ENCODE measurements at places on chromosomes 5 and 9.

DNA sequence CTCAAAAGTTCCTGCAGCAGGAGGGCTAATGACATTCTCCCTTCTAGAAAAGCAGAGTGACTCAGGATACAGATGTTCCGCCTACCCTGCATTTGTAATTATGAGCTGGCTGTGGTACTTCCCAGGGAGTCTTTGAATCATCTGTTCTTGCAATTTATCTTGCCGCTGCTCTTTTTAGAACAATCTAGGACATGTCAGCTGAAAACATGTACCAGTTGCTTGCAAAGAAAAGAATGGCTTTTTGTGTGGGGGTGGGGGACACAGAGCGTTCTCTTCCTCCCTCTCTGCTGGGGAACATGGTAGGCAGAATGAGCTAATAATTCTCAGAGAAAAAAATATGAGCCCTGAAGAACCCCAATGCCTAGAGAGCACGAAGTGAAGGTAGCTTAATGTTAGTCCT is 51.7 kb upstream of the TUT7 start:
- no peaks in the 10 kb centered on the region for H3K36me3 ChIP-seq
- H3K27me3 ChIP-seq = no peaks in the 10 kb centered on the region
- H3K4me1 ChIP-seq = no peaks in the 10 kb centered on the region
- H3K27ac ChIP-seq = no peak overlapping the region
- no peak overlapping the region for H3K4me3 ChIP-seq

DNA sequence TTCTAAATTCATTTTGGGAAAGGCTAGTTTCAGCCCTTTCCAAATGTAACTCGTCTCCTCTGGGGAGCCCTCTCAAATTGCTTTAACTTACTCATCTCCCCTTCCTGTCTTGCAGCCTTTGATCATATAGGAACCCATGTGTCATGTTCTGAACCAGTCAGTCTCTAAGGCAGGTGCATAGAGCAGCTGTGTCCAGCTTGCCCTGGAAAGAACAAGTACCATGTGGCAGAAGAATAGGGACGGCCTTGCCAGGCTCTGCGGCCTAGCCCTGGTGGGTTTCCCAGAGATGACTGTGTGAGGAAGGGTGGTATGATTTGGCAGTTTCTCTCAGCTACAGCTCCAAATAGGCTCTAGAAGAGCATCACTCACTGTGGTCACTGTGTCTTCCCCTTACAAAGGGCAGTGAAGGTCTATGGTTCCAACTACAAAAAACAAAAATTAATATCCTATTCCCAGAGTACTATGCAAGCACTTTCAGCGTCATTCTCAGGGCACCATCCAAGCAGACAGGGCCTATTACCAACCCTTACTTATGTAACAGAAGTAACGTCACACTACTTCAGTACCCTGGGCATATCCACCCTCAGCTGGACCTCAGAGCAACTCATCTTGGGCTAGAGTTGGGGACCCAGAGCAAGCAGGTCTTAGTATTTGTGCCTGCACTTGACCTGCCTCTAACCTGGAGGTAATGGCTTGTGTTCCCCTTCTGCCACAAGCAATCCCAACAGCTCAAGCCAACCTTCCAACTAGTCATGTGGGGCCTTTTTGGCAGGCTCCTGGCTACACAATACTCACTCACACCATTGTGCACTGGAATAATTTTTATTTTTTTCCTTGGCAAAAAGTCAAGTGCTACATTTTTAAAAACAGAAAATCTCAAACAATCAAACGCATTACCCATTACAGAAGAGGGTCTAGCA is 37.2 kb upstream of the UBAP2 start:
- H3K4me1 ChIP-seq = no peaks in the 10 kb centered on the region
- no peak for DNase-seq
- no peak overlapping the region for H3K27ac ChIP-seq

- H3K27ac ChIP-seq = no peak overlapping the region
- no peaks in the 10 kb centered on the region for H3K4me1 ChIP-seq
- H3K36me3 ChIP-seq = no peaks in the 10 kb centered on the region
Observed at GRCh38 chr5:121667292-121667691, 184.4 kb upstream of the FTMT start.

- H3K27ac ChIP-seq = peak overlapping the region; percentile 31
- DNase-seq = no peak
- peaks cover 5% of the 10 kb centered on the region for H3K4me1 ChIP-seq
- H3K27me3 ChIP-seq = peaks cover 4% of the 10 kb centered on the region
Observed at GRCh38 chr5:150485693-150486401, 22.1 kb upstream of the NDST1 start.

DNA sequence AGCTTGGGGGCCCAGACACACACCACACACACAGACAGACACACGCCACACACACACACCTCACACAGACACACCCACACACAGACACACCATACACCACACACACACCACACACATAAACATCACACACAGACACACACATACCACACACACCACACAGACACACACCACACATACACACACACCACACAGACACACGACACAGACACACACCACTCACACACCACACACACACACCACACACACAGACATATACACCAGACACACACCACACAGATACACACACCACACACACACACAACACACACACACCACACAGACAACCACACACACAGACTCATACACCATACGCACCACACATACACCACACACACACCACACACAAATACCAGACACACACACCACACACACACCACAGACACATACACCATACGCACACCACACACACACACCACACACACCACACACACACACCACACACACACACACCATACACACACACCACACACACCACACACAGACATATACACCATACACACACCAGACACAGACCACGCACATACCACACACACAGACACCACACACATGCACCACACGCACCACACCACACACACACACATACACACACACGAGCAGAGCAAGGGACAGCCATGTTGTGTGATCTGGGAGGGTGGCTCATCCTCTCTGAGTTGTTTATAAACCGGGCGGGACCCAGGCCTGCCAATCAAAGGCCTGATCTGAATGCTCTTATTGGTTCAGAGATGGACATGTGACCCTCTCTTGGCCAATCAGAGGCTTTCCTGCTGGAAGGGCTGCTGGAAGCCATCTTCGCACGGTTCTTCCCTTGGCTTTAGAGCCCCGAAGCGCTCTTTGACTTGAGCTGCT is 148.3 kb downstream of the GAPVD1 start:
- DNase-seq = no peak
- no peaks in the 10 kb centered on the region for H3K4me1 ChIP-seq
- H3K4me3 ChIP-seq = no peak overlapping the region
- no peaks in the 10 kb centered on the region for H3K27me3 ChIP-seq
- H3K27ac ChIP-seq = no peak overlapping the region

DNA sequence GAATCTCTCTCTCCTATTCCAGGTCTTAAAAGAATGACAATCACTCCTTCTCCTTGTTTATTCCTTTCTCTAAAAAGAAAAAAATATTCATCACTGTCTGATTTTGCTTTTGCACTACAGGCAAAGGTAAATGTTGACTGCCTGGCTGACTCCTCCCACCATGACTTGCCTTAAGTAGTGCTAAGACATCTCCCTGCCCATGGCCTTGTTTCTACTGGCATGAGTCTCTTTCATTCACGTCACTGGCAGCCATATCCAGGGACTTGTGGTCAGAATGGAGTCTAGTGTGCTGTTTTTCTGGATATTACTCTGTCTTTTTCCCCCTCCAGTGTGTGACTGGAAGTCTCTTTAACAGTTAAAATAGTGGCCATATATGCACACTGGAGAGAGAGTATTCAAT is 522.9 kb upstream of the DAB2 start:
- no peak overlapping the region for H3K27ac ChIP-seq
- no peak overlapping the region for H3K4me3 ChIP-seq
- no peaks in the 10 kb centered on the region for H3K4me1 ChIP-seq
- no peak for DNase-seq

DNA sequence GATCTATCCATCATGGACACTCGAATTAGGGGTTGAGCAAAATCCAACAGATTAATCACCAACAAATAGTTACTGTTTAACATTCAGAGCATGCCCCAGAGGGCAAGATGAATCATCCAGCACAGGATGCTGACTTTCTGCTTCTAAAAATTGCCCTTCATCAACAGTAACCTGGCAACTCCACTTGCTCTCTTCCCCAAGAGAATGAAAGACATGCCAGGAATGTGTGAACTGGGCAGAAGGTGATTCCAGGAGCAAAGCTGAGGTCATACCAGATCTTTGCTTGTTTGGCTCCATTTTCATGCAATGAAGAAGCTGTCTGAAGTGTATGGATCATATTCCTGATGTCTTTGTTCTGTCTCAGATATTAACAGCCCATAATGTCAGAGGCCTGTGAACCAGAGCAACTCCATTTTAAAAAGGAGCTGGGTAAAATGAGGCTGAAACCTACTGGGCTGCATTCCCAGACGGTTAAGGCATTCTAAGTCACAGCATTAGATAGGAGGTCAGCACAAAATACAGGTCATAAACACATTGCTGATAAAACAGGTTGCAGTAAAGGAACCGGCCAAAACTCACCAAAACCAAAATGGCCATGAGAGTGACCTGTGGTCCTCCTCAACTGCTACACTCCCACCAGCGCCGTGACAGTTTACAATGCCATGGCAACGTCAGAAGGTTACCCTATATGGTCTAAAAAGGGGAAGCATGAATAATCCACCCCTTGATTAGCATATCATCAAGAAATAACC is 2.5 kb upstream of the ZNF367 start:
- H3K4me3 ChIP-seq = no peak overlapping the region
- H3K27ac ChIP-seq = peak overlapping the region; percentile 86
- DNase-seq = no peak
- no peaks in the 10 kb centered on the region for H3K36me3 ChIP-seq
- peaks cover 31% of the 10 kb centered on the region for H3K4me1 ChIP-seq

DNA sequence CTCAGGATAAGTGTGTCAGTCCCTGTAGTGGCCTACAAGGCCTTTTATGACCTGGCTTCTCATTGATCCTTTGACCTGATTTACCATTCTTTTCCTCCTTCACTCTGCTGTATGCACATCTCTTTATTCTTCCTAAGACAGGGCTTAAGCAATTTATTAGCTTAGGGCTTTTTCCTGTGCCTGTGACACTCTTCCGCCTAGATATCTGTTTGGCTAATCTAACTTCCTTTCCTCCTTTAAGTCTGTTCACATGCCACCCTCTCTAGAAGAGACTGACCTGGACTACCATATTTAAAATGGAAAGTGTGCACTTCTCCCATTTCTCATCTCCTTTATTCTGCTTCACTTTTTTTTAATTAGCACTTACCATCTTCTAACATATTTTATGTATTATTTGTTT is 29.1 kb downstream of the FOCAD start:
- DNase-seq = no peak
- H3K27me3 ChIP-seq = no peaks in the 10 kb centered on the region
- H3K36me3 ChIP-seq = peaks cover under 1% of the 10 kb centered on the region
- no peak overlapping the region for H3K4me3 ChIP-seq
- H3K4me1 ChIP-seq = no peaks in the 10 kb centered on the region
- H3K27ac ChIP-seq = no peak overlapping the region

DNA sequence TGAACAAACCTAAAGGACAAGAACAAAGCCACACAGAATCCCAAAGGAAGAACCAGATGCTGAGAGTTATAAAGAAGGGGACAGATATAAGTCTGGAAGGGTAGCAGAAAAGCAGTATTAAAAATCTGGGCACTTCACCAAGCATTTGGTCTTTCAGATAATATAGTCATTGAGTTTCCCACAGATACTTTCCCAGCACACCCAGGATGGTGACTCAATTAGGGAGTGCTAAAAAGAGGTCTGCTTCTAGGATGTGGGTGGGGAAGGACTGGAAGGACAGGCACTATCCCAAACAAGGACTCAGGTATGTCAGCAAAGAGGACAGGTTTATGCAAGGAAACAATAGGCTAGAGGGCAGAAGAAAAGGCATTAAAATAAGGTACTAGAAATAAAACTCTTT is 59.3 kb downstream of the DIAPH1 start:
- no peak overlapping the region for H3K4me3 ChIP-seq
- H3K36me3 ChIP-seq = peaks cover 33% of the 10 kb centered on the region
- H3K4me1 ChIP-seq = peaks cover 7% of the 10 kb centered on the region
- no peak for DNase-seq

GRCh38 chr5:172187118-172188032 is 649 bp downstream of the STK10 start:
- DNase-seq = peak; percentile 66
- peak overlapping the region; percentile 91 for H3K27ac ChIP-seq
- no peaks in the 10 kb centered on the region for H3K27me3 ChIP-seq
- no peaks in the 10 kb centered on the region for H3K36me3 ChIP-seq

DNA sequence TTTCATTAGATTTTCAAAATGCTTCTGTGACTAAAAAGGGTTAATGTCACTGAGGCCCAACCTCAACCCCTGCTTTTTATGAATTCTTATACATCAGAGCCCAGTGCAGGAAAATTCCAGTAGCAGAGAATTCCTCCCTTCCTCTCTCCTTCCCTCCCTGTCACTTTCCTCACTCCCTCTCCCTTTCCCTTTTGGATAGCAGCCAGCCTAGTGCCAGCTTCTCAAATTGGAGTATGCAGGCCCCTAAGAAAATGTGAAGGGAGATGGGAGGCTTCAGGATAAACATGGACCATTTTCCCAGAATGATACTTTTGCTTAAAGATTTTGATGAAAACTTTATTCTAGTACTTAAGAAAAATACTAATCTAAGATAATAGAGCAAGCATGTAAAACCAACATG is 507.4 kb downstream of the KDM4C start:
- no peak for DNase-seq
- H3K4me1 ChIP-seq = no peaks in the 10 kb centered on the region
- H3K27me3 ChIP-seq = no peaks in the 10 kb centered on the region
- H3K27ac ChIP-seq = no peak overlapping the region
- H3K36me3 ChIP-seq = no peaks in the 10 kb centered on the region
- H3K4me3 ChIP-seq = no peak overlapping the region

GRCh38 chr5:50886657-50887345 is 220.4 kb downstream of the PARP8 start:
- no peaks in the 10 kb centered on the region for H3K27me3 ChIP-seq
- no peaks in the 10 kb centered on the region for H3K36me3 ChIP-seq
- H3K27ac ChIP-seq = no peak overlapping the region
- no peak for DNase-seq
- no peak overlapping the region for H3K4me3 ChIP-seq

DNA sequence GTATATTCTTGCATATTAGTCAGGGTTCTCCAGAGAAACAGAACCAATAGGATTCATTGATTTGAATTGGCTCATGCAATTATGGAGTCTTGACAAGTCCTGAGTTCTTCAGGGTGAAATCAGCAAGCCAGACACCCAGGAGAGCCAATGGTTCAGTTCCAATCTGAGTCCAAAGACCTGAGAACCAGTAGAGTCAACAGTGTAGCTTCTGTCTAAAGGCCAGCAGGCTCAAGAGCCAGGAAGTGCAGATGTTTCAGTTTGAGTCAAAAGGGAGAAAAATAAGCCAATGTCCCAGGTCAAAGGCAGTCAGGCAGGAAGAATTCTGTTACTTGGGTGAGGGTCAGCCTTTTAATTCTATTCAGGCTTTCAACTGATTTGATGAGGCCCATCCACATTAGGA is 37.8 kb upstream of the ANKRD34B start:
- H3K4me1 ChIP-seq = no peaks in the 10 kb centered on the region
- no peak overlapping the region for H3K4me3 ChIP-seq
- H3K27me3 ChIP-seq = no peaks in the 10 kb centered on the region
- no peak overlapping the region for H3K27ac ChIP-seq
- no peaks in the 10 kb centered on the region for H3K36me3 ChIP-seq
- no peak for DNase-seq

GRCh38 chr5:32760091-32760509 is 49.0 kb downstream of the NPR3 start:
- H3K36me3 ChIP-seq = no peaks in the 10 kb centered on the region
- H3K4me1 ChIP-seq = no peaks in the 10 kb centered on the region
- no peaks in the 10 kb centered on the region for H3K27me3 ChIP-seq
- H3K4me3 ChIP-seq = no peak overlapping the region
- no peak overlapping the region for H3K27ac ChIP-seq
